ENCODE measurements at places on chromosomes 12 and 14.

DNA sequence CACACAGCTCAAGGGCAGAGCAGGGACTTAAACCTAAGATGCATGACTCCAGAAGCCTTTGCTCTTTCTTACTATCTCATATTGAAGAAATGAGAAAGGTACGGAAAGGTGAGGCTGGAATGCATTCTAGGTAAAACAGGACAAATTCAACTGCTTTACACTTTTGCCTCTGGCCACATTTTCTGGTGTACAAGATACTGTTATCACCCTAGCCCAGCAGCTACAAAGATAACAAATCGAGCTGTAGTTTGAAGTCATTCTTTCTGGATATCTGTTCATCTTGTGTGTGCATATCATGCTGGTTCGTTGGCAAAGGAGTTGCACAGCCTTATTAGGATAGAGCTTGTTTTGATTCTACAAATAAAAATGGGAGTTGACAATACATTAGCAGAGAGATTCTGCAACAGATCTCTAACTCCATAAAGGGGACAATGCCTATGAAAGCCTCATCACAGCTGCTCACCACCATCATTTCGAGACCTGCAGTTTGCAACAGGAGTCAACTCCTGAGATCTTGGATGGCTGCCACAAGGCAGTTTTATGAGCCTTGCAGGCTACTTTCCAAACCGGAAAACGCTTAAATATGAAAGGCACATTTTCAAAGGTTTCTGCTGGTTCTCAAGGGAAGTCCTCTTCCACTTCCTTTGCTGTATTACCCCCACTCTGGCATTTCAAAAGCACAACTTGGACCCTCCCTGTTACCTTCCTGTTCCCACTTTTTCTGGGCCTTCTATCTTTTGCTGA is 64.9 kb downstream of the STXBP6 start:
- DNase-seq, result no peak

DNA sequence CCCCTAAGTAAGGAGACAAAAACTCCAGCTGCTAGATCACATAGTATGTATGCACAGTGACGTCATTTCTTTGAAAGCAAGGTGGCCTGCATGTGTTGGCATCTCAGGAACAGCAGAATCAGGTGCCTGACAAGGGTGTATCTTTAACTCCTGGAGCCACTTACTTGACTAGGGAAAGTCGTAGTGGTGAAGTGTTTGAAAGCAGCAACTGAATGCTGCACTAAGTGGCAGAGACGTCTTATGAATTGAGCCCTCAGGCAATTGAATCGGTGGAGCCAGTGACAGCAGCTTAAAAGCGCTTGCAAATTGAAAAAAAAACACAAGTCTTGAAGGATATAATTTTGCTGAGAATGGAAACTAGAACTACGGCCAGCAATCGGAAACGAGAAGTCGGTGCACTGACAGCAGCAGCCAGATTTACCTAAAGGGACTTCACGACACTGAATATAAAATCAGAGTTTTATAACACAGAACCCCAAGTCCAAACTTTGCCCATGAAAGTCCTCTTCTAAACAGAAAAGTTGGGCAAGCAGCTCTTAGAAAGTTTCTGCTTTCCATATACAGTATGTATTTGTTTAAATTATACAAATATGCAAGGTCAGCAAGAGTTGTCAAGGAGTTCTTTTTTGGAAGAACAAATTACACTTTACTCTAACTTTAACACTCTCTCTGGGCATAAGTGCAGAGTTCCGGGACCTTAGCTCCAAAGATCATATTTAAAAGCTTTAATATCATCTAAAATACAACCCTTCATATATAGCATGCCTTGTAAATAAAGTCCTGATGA is 1.1 kb downstream of the IGF1 start:
- DNase-seq, result no peak

GRCh38 chr14:59308673-59309072 is 120.2 kb downstream of the DAAM1 start:
- no peak for DNase-seq

- no peak for DNase-seq
These were observed 52.7 kb downstream of the FAM222A start for GRCh38 chr12:109766251-109766778.

GRCh38 chr14:51967521-51967920 is 21.8 kb upstream of the RTRAF start:
- DNase-seq, result no peak
